ENCODE measurements at places on chromosomes 13 and 19. TPM values are rescaled to one million over a fixed set of nuclear protein-coding genes. Genes with fewer than 3 reads are reported as not detected.

Gene DHX34
- total RNA-seq: 10.2 TPM

Gene GJA3
- total RNA-seq: not detected

- H3K27me3 ChIP-seq: no peaks in the 10 kb centered on the region
- no peak for DNase-seq
- H3K27ac ChIP-seq: no peak overlapping the region
- H3K36me3 ChIP-seq: no peaks in the 10 kb centered on the region
- no peak overlapping the region for H3K4me3 ChIP-seq
Observed at GRCh38 chr19:10206226-10206885, 11.6 kb upstream of the DNMT1 start.

DNA sequence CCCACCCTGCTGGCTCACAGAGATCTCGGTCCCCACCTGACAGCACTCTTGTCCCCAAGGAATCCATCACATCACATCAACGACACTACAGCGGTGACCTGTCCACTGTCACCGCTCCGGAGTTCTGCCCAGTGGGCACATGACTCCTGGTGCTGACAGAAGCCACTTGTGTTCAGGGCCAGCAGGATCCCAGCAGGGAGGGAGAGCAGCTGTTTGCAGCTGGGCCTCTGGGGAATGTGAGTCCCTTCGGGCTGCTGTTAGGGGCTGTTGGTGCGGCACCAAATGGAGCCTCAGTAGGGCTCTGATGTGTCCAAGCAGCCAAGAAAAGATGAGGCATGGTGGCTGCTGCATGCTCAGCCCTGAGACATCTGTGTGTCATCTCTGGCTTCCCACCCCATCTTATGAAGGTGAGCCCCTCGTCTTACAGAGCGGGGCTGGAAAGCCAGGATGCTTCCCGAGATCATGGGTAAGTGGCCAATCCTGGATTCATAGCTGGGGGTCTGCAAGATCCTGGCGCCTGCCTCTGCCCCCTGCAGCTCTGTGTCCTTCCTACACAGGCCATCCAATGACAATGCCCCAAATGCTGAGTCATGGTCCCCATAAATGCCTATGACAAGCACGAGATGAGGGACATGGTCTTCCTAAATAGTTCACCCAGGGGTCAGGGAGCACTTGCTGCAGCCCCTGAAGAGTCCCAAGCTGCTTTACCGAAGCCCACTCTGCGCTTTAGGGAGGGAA, 56.0 kb downstream of the F2RL3 start:
- H3K4me3 ChIP-seq: no peak overlapping the region
- DNase-seq: no peak
- no peak overlapping the region for H3K27ac ChIP-seq
- no peaks in the 10 kb centered on the region for H3K4me1 ChIP-seq
- no peaks in the 10 kb centered on the region for H3K27me3 ChIP-seq

Gene CEBPA
- 2.9 TPM for total RNA-seq

Gene SLC10A2
- not detected for total RNA-seq

DNA sequence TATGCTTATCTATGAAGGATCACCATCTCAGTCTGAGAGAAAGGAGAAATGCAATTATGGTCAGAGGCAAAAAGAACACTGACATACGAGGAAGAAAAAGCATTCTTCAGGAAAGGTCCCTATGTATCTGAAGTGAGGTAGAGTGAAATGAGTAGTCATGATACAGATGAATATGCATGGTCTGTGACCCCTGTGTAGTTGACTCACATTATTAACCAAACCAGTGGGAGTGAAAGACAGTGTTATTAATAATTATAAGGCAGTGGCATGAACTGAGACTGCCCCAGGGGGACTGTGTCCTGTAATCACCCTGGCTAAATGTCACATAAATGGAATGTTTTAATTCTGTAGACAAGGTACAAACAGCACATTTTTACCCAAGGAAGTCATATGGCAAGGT, 1320.2 kb upstream of the PCDH9 start:
- H3K27ac ChIP-seq: no peak overlapping the region
- H3K36me3 ChIP-seq: no peaks in the 10 kb centered on the region
- H3K4me1 ChIP-seq: no peaks in the 10 kb centered on the region
- no peak overlapping the region for H3K4me3 ChIP-seq

- H3K27me3 ChIP-seq: no peaks in the 10 kb centered on the region
- H3K27ac ChIP-seq: no peak overlapping the region
- DNase-seq: no peak
- no peaks in the 10 kb centered on the region for H3K36me3 ChIP-seq
- no peak overlapping the region for H3K4me3 ChIP-seq
- peaks cover 22% of the 10 kb centered on the region for H3K4me1 ChIP-seq
Observed at GRCh38 chr19:9073806-9074205, 13.1 kb upstream of the OR1M1 start.

Gene MBD3L3
- total RNA-seq: not detected

DNA sequence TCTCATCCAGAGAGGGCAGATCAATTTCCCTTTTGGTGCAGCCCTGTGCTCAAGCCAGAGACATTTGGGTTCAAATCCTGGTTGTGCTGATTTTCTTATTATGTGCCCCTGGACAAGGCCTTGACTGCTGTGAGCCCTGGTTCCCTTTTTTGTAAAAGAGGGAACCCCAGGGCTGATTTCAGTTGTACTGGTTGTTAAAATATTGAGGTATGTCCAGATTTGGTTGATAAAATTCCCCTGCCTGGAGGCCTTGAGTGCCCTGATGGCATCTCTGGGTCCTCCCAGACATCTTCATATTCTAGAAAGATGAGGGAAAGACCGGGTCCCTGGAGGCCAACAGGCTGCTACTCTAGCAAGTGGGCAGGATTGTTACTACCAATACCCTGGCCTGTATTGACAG, 14.4 kb upstream of the PLAUR start:
- H3K4me1 ChIP-seq: no peaks in the 10 kb centered on the region
- H3K27me3 ChIP-seq: no peaks in the 10 kb centered on the region
- H3K36me3 ChIP-seq: no peaks in the 10 kb centered on the region
- no peak overlapping the region for H3K4me3 ChIP-seq

GRCh38 chr19:30255791-30256495, 116.2 kb upstream of the ZNF536 start:
- no peak overlapping the region for H3K27ac ChIP-seq
- no peak for DNase-seq
- no peaks in the 10 kb centered on the region for H3K4me1 ChIP-seq
- no peaks in the 10 kb centered on the region for H3K36me3 ChIP-seq
- no peak overlapping the region for H3K4me3 ChIP-seq

DNA sequence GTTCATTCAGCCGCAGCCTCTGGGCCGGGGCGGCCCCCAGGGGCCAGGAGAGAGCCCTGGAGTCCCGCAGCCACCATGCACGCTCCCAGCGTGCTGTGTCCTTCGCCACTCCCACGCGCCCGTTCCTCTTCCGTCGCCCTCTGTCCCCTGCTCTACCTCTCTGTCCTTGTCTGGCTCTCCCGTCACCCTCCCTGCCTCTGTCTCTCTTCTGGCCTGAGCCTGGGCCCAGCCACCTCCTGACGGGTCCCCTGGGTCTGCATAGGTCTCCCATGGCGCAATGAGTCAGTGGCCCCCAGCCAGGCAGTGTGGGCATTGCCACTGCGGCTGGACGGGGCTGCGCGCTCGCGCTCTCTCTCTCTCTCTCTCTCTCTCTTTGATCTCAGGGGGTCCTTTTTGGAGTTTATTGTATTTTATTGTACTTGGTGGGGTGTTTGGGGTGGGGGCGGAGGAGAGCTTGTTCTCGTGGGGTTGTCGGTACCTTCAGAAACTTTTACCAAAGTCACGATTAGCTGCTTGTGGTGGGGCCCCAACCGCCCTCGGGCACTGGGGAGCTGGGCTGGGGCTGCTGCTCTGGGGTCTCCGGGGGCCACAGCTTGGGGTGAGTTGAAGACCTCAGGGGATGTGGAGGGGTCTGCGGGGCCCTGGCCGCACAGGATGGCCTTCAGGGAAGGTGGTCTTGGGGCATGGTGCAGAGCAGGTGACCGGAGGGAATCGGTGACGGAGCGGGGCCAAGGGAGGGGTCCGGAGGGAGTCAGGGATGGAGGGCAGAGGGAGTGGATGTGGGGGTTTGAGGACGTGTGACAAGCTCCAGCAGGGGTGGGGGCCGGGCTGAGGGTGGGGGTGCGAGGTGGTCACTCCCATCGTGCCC, 1.7 kb upstream of the TGFBR3L start:
- no peak for DNase-seq
- H3K36me3 ChIP-seq: peaks cover 52% of the 10 kb centered on the region
- no peak overlapping the region for H3K4me3 ChIP-seq
- peaks cover 25% of the 10 kb centered on the region for H3K4me1 ChIP-seq

DNA sequence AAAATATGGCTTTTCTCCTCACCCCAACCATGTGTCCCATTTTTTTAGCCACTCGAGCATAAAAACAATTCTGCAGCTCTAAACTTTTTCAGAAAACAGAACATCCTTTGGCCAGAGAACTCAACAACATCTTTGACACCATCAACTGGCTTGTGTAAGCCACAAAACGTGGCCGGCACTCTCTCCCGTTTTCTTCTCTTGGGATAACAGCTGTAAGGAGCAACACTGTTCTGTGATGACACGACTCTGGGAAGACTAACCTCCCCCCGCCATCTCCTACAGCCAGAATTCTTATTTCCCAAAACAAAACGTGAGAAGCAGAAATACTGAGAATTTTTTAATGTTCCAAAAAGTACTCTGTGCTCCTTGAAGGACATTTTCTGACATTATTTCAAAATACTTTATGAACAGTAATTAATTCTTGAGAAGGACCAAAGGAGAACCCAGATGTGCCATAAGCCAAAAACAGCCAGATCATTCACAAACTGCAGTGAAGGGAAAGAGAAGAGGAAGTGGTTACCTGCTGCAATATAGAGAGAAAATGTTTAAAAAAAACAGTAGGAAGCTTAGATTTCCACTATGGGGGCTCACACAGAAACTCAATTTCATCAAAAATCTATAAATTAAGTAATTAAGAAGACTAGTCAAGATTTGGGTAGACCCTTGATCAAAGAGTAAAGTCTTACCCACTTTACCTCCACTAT, 25.8 kb downstream of the COL4A1 start:
- DNase-seq: peak; percentile 90
- no peak overlapping the region for H3K4me3 ChIP-seq
- H3K36me3 ChIP-seq: no peaks in the 10 kb centered on the region
- H3K27ac ChIP-seq: peak overlapping the region; percentile 55
- peaks cover 99% of the 10 kb centered on the region for H3K4me1 ChIP-seq
- H3K27me3 ChIP-seq: no peaks in the 10 kb centered on the region

Gene TMEM59L
- total RNA-seq: 6.4 TPM

Gene ZNF208
- 40.2 TPM for total RNA-seq

DNA sequence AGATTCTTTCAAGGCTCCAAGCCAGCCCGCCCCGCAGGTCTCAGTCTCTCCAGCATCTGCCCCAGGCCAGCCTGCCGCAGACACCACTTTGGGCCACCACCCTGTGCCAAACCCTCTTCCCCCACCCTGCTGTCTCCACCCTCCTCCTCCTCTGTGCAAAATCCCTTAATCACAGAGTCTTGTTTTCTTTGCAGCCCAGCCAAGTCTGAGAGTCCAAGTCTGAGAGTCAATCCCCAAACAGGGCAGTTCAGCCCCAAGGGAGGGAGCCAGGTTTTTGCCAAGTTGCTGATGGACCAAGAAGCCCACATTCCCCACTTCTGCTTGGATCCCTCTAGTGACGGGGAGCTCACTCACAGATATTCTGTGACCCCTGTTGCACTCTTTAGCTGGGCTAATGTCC, 3.1 kb downstream of the ADAMTS10 start:
- H3K27ac ChIP-seq: no peak overlapping the region
- peaks cover 25% of the 10 kb centered on the region for H3K4me1 ChIP-seq
- no peaks in the 10 kb centered on the region for H3K27me3 ChIP-seq
- peaks cover 23% of the 10 kb centered on the region for H3K36me3 ChIP-seq

DNA sequence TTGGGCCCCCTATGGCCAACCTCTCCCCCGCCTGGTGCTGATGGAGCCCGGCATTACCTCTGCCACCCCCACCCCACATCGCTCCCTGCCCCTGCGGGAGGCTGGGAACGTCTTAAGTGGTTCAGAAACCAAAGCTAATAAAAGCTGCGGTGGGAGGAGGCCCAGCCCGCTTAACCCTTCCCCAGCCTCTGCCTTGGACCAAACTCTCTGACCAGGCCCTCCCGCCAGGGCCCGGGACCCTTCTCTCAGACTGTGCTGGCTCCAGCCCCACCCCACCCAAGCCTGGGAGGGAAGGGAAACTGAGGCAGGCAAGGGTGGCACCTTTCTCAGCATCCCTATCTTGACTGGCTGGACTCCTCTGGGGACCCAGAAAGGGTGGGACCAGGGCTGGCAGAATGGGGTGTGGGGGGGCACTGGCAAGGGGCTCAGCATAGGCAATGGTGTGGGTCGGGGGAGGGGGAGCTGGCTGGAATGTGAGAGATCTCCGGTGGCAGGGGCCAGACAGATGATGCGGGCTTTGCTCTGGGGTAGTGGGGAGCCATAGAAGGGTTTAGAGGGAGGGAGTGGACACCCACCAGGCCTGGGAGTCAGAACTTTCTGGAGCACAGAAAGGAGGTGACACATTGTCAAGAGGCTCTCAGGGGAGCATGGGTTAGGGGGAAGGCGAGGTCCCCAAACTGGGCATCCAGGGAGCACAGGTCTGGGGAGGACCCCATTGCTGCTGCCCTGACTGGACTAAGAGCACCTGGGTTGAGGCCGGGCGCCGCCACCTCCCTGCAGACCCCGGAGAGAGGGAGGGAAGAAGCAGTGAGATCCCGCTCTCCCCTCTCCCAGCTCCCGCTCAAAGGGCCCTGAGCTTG, 21.9 kb downstream of the SMIM24 start:
- peak overlapping the region; percentile 92 for H3K27ac ChIP-seq
- H3K27me3 ChIP-seq: no peaks in the 10 kb centered on the region
- peaks cover 69% of the 10 kb centered on the region for H3K4me1 ChIP-seq
- H3K36me3 ChIP-seq: peaks cover 41% of the 10 kb centered on the region

Gene IGFL4
- total RNA-seq: not detected

Gene BCAM
- total RNA-seq: 15.1 TPM

DNA sequence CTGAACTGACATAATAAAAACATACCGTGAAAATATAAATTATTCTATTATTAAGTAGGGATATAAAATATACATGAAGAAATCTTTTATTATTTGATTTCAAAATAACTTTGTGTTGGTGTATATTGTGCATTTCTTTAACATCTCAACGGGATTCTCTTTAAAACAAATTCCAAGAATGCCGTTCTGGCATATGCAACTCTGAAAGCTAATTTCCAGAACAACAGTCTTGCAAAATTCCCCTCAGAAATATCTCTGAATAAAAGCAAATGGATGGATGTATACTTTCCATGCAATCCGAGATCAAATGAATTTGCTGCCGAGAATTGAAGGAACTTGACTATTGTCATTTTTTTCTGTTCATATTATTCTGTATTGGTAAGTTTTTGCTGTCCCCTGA, 1579.8 kb downstream of the PCDH9 start:
- no peaks in the 10 kb centered on the region for H3K36me3 ChIP-seq
- no peak overlapping the region for H3K27ac ChIP-seq
- H3K27me3 ChIP-seq: no peaks in the 10 kb centered on the region
- no peak overlapping the region for H3K4me3 ChIP-seq

Gene CEACAM19
- total RNA-seq: 1.4 TPM

- H3K4me3 ChIP-seq: no peak overlapping the region
- DNase-seq: no peak
- H3K36me3 ChIP-seq: no peaks in the 10 kb centered on the region
- H3K27me3 ChIP-seq: no peaks in the 10 kb centered on the region
Observed at GRCh38 chr13:81551036-81551435, 1210.1 kb upstream of the SPRY2 start.

Measured in sigmoid colon (tissue), 7 donors.